ENCODE measurements at places on chromosomes 2 and 18. TPM values are rescaled to one million over a fixed set of nuclear protein-coding genes. Genes with fewer than 3 reads are reported as not detected.

TUBB8B gene
- total RNA-seq, result not detected

- no peak for DNase-seq
Measured at GRCh38 chr2:56113382-56113975, 70.3 kb upstream of the CCDC85A start.

OTOS gene
- total RNA-seq, result not detected

DNA sequence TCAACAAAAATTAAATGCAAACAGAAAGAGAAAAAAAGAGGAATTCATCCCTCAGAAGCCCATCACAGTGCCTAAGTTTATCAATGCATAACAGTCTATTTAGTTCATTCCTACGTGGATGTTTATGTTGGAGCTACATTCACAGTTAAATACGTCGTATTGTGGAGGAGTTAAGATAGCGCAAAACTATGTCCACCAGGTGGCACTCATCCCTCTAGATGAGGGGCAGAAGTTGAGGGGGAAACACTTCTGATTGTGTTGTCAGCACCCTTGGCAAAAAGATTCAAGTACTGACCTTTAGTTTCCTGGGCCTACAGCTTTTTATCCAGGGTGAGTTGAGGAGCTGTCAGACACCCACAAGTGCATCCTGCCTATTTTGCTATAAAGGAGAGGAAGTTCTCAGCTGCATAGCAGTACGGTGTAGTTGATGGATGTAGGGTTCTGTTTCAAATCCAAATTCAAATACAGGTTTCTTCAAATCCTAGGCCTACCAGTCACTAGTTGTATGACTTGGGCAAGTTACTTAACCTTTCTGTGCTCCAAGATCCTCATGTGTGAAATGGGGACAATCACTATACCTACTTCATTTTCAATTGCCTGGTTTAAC, 26.8 kb upstream of the MYO1B start:
- peak; percentile 42 for DNase-seq

GRCh38 chr2:34447097-34447496, 848.0 kb upstream of the FAM98A start:
- no peak for DNase-seq

DNA sequence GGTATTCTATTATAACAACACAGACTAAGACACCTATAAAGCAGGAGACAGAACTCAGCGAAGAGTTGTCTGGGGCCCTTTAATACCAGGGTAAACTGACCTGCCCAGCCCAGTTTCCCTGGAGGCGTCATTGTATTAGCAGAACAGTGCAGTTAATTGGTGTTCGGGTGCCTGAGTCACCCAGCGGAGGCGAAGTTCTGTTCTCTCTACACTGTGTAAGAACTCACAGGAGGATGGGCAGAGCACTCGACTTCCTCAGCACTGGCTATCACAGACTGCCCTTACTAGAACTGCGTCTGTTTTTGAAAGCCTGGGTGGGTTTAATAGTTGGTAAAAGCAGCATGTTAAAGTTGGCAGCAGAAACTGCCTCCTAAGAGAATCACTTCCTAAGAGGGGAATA, 106.5 kb upstream of the ATP8B1 start:
- peak; percentile 50 for DNase-seq

DNA sequence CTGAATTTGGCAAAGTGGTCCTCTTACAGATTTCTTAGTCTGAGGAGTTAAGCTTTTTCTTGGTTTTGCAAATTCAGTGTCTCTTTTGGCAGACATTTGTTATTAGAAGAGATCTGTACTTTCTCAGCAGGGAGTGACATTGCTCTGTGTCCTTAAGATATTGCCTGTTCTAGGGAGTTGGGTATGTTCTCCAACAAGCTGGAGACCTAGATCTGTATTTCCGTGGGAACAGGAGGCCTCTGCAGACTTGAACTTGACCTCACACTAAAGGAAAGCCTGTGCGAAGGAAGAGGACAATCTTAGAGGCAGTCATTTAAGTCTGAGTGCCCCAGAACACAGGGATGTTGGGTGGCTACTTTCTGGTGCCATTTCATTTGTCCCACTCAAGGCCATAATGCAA, 107.0 kb upstream of the ATP8B1 start:
- no peak for DNase-seq

- DNase-seq, result no peak
Measured at GRCh38 chr2:10080536-10081304, 509 bp upstream of the CYS1 start.
